ENCODE measurements at places on chromosomes 4 and X.

- DNase-seq, result no peak
Measured at GRCh38 chr4:185700630-185701029, 111.4 kb downstream of the SORBS2 start.

GRCh38 chr4:167717495-167717894 is 374.8 kb upstream of the ANXA10 start:
- DNase-seq, result no peak

- DNase-seq, result no peak
Measured at GRCh38 chr4:140227286-140227685, 73.3 kb upstream of the MAML3 start.

GRCh38 chrX:71458866-71459265 is 74.0 kb upstream of the OGT start:
- no peak for DNase-seq

DNA sequence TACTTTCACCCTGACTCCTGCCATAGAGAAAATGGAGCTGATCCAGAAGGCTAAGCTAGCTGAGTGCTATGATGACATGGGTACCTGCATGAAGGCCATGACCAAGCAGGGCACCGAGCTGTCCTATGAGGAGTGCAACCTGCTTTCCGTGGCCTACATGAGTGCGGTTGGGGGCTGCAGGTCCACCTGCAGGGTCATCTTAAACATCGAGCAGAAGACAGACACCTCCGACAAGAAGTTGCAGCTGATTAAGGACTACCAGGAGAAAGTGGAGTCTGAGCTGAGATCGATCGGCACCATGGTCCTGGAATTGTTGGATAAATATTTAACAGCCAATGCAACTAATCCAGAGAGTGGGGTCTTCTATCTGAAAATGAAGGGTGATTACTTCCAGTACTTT is 438.0 kb downstream of the TMA16 start:
- no peak for DNase-seq

DNA sequence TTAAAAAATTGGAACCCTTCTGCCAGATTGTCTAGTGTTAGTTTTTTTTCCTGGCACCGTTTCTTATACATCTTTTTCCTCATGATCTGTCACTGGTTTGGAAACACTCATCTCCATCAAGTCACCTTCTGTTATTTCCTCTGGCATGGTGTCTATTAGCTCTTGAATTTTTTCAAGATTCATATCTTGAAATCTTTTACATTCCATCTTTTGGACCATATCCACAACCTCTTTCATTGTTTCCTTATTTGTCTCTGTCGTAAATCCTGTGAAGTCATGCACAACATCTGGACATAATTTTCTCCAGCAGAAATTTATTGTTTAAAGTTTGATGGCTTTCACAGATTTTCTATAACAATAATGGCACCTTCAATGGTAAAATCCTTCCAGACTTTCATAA is 10.2 kb upstream of the TMEM185A start:
- no peak for DNase-seq

DNA sequence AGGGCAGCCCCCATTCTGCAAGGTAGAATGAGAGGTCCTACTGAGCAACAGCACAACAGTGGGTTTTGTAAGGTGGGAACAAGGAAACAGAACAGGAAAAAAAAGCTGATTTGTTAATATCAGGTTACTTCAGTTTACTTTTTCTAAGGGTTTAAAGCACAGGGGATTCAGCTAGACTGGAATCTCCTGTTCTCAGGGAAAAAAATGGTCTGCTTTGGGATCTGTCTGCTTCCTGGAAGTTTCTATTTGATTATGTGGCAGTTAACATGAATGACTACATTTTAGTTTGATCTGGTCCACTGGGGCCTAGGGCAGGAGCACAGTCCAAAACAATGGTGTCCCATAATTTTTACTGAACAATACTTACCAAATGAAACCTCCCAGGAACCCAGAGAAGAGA is 104.6 kb downstream of the FBXW7 start:
- DNase-seq, result no peak

DNA sequence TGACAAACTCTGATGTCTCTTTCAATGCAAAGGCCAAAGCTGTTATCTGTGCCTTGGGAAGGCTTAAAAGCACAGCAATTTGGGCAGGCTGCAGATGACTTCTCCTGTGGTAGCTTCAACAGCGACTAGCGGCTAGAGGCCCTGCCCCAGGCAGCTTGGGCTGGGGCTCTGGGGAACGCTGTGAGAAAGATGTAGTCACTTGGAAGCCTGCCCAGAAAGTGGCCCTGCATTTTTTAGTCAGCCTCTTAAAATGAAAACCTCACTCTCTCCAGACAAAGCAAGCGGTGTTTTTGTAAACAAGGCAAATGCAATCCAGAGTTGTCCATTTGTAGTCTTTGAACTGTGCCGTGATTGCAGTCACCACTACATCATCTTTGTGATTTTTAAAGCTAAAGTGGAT is 27.5 kb downstream of the PCYT1B start:
- no peak for DNase-seq

GRCh38 chrX:48450076-48450475 is 20.0 kb downstream of the SLC38A5 start:
- DNase-seq, result no peak
